ENCODE measurements at places on chromosomes 12 and 14.

GRCh38 chr14:31787377-31787776 lies 226.2 kb downstream of the NUBPL start:
- no peak for DNase-seq

DNA sequence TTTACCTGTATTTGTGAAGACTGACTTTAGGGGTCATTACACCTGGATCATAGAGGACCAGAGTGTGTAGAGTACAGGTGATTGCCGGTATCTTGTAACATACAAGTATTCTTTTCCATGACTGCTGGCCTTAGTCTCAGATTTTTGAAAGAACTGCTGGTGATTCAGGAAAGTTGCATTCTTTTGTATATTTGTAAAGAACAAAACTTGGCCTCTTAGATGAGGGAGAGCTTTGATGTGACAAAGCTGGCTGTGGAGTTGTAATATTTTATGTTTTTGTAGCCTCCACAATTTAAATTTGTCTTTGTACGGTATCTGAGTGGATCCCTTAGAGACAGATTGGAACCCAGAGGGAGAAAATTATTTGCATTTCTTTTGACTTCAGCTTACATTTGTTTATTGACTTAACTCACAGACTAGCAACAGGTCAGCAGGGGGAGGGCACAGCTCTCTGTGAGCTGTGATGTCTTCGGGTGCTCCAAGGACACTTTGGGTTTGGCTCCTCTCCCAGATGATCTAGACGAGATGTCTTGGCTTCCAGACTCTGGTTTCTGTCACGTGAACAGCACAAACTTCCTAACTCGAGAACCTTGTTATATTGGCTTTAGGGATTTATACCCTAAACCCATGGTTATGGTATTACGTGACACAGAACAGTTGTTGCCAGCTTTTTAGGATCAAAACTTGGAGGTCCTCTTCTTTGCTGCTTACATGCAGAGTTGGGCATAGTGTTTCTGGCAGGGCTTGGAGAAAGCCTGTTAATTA lies 65.9 kb downstream of the DAAM1 start:
- DNase-seq = no peak

GRCh38 chr14:58898655-58899316 lies 261.0 kb downstream of the DACT1 start:
- DNase-seq = no peak

GRCh38 chr14:64828071-64828470 lies 51.6 kb downstream of the SPTB start:
- no peak for DNase-seq

- no peak for DNase-seq
These were observed 421.2 kb upstream of the FBXO33 start for GRCh38 chr14:39853441-39853840.

DNA sequence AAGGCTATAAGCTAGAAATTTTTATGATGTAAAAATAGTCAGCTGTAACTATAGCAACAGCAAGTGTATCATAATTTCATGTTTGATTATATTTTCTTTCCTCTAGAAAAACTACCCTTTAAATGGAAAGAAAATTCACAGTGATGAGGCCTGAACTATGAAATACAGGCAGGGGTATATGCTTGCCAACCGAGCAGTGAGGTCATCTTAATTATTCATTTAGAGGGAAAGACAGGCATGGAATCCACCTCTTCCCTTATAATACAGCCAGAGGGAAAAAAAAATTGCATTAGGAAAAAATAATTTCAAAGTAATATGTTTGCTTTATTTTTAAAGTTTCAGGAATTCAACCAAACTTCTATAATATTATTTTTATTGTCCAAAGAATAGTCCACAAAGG lies 139.8 kb downstream of the EPS8 start:
- no peak for DNase-seq

GRCh38 chr14:103196716-103197115 lies 73.5 kb downstream of the TNFAIP2 start:
- no peak for DNase-seq

GRCh38 chr14:79704041-79704807 lies 507.1 kb downstream of the DIO2 start:
- DNase-seq = no peak

- DNase-seq = no peak
These were observed 37.7 kb downstream of the TAOK3 start for GRCh38 chr12:118334939-118335567.

- DNase-seq = no peak
These were observed 21.8 kb upstream of the SMCO2 start for GRCh38 chr12:27424631-27425230.

- DNase-seq = no peak
These were observed 7.1 kb upstream of the CCDC175 start for GRCh38 chr14:59583755-59584154.

DNA sequence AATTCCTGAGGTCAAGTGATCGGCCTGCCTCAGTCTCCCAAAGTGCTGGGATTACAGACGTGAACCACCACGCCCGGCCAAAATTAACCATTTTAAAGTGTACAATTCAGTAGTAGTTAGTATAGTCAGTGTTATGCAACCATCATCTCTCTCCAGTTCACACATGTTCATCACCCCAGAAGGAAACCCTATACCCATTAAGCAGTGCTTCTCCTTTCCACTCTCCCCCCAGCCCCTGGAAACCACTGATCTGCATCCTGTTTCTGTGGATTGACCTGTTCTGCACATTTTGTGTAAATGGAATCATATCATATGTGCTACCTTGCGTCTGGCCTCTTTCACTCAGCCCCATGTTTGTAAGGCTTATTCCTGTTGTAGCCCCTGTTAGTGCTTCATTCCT lies 52.2 kb downstream of the PHETA1 start:
- DNase-seq = no peak

GRCh38 chr12:22360774-22361173 lies 26.3 kb upstream of the ST8SIA1 start:
- DNase-seq = no peak

DNA sequence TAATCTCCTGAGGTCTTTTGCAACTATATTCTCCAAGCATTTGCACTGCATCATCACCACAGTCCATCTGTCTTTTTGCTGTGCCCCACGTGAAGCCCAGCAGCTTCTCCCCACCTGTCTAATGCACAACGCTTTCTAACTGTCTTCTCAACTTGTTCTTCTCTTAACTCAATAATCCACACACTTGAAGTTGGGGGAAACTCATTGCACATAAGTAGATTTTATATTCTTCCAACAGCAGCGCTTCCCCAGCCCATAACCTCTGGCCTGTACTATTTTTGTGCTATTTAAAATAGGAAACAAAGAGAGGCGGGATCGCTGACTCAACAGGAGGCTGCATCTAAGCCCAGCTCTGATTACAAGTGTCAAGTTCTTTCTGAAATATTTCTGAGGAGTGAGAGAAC lies 226.7 kb downstream of the GXYLT1 start:
- no peak for DNase-seq

DNA sequence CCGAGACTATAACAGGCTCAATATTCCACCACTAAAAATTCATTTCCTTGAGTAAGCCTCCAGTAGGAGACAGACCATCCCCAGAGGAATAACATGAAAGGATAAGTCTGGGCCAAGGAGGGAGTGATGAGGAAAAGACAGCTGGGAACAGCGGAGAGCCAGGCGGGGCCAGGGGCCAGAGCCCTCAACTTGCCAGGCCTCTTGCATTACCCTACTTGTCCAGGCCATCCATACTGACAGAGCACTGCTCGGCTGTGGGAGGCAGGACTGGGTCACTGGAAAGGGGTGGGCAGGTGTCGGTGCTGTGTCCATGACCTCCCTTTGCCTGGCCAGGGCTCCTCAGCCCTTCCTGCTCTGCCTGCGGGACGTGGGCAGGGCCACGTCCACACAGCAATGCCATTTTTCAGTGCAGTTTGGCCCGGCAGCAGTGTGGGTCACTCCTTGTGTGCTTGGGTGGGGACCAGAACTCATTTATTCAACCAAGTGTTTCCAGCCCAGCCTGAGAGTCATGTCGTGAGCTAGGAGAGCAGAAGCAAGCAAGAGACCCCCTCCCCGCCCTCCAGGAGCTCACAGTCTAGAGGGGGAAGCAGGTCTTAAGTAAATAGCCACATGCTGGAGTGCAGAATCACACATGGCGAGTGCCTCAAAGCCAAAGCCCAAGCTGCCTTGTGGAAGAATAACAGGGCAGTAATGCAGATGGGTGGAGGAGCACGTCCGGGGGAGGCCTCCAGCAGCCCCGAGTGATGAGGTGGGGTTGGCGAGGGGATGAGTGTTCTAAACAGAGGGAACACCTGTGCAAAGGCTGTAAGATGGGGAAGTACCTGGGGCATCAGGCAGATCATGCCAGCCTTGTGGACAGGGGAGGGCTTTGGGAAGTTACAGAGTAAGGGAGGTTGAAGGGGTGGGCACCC lies 8.9 kb upstream of the FAIM2 start:
- DNase-seq = no peak

GRCh38 chr12:120228041-120228290 lies 27.1 kb upstream of the RPLP0 start:
- no peak for DNase-seq

GRCh38 chr14:77035267-77035666 lies 6.8 kb upstream of the IRF2BPL start:
- no peak for DNase-seq

GRCh38 chr14:24234095-24235005 lies 1.6 kb downstream of the GMPR2 start:
- DNase-seq = no peak

DNA sequence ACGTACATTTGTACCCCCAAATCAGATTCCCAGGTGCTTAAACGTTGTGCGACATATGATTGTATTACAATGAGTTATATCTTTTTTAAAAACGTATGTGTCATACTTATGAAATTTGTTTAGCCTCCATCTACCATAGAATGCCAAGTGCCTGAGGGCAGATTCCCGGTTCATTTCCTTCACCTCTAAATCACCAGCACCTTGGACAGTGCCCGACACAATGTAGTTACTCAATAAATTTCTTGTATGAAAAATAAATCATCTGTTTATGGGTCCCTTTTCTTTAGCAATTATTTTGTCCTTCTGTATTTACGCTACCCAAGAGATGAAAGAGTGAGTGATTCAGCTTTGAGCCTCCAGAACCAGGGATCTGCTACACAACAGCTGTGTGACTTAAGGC lies 157.4 kb downstream of the TBX5 start:
- no peak for DNase-seq

DNA sequence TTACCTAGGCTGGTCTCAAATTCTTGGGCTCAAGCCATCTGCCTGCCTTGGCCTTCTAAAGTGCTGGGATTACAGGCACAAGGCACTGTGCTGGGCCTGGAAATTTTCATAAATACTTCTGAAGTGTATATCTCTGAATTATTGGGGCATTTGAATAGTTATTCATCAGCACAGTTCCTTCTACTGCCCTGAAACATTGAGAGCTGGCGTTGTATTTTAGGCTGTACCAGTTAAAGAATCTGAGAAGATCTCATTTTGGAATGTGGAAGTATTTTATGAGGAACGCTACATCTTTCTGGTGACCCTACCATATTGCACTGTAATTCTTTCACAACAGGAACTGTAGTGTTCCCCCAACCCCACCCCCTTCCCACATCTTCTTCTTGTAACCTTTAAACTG lies 349.0 kb upstream of the RGS6 start:
- no peak for DNase-seq

- DNase-seq = no peak
These were observed 86.6 kb upstream of the DYNC1H1 start for GRCh38 chr14:101877766-101878165.

DNA sequence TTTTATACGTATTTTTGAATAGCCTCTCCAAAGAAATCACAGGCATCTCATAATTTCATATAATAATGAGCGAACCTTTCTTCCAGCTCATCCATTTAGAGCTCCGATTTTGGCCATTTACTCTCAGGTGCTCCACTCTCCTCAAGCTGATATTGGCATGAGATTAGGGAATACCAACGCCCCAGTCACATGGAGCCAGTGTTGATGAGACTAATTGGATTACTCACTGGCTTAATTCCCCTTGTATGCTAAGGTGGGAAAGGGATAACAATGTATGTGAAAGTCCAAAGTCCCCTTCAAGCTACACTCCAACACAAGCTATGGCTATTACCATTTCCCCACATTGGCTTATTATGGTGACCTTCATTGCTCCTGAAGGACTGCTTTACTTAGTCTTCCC lies 76.6 kb upstream of the NAV3 start:
- DNase-seq = no peak

GRCh38 chr12:127962303-127962702 lies 304.7 kb upstream of the TMEM132C start:
- no peak for DNase-seq

GRCh38 chr12:124940393-124941169 lies 26.1 kb upstream of the UBC start:
- DNase-seq = peak; percentile 92

DNA sequence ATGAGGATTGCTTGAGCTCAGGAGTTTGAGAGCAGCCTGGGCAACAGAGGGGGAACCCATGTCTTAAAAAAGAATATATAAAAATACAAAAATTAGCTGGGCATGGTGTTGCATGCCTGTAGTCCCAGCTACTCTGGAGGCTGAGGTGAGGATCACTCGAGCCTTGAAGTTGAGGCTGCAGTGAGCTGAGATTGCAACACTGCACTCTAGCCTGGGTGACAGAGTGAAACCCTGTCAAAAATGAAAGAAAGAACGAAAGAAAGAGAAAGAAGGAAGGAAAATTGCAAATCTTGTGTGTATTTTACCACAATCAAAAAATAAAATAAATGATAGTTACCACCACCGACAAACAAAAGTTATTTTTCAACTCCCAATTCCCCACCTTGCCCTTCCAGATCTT lies 45.3 kb downstream of the SPRING1 start:
- DNase-seq = no peak

DNA sequence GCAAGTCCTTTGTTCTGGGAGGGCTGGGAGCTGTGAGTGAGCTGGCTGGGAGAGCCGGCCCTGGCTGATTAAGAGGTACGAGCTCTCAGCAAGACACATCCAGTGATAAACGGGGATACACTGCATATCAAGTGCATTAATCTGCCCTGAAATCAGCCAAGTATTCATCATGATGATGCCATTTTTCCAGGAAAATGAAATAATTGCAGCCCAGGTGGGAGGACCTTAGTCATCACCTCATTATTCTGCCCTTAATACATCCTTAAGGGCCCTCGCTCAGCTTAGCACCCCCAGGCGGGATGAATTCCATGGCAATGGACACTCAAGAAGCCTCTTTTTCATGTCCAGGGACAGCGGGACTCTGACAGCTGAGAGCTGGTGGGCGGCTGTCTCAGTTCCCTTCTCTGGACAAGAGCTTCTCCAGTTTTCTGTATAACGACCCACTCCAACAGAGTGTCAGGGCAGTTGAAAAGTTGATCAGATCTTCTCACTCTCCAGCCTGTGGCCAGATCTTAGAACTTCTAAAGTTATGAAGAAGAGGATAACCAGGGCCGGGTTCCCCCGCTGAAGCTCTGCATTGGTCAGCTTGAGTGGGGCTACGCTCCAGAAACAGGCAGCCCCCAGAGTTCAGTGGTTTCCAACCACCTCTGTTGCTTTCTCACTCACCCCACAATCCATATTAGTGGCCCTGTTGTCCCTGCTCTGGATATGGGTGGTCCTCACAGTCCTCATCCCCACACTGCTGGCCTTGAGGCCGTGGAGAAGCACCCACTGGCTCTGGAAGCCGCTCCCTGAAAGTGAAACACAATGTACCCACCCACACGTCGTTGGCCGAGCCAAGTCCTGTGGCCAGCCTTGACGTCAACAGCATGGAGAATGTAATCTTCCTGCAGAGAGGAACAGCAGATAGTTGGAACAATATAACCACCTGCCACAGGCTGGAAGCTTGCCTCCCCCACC lies 306.2 kb upstream of the DIO3 start:
- DNase-seq = no peak
